ENCODE measurements at places on chromosomes 3 and 15. TPM values are rescaled to one million over a fixed set of nuclear protein-coding genes. Genes with fewer than 3 reads are reported as not detected.

CCR1 gene
- total RNA-seq, result not detected

CPN2 gene
- total RNA-seq, result 27.7 TPM

MYZAP gene
- total RNA-seq, result 0.13 TPM

SIDT1 gene
- 0.07 TPM for total RNA-seq

CEP152 gene
- total RNA-seq, result 14.7 TPM

DGKG gene
- 10.2 TPM for total RNA-seq

FHIT gene
- 4.1 TPM for total RNA-seq

GMNC gene
- total RNA-seq, result not detected

BFSP2 gene
- total RNA-seq, result not detected

WDR6 gene
- total RNA-seq, result 71.2 TPM

CLDN18 gene
- not detected for total RNA-seq

CRBN gene
- 46.8 TPM for total RNA-seq

GRAMD1C gene
- not detected for total RNA-seq

TRIM42 gene
- total RNA-seq, result not detected

FBXL22 gene
- total RNA-seq, result 0.20 TPM

All from HepG2 (cell line).